IMR-90 (cell line): ENCODE measurements at places on chromosomes 7 and 10. TPM values are rescaled to one million over a fixed set of nuclear protein-coding genes. Genes with fewer than 3 reads are reported as not detected.
A peak's percentile ranks its signal among the peaks of the same experiment; 100 is the strongest.

GRCh38 chr7:44787762-44788161 lies 8.7 kb upstream of the PPIA start:
- no peak for DNase-seq

- DNase-seq: no peak
Observed at GRCh38 chr10:86938260-86938659, 19.2 kb downstream of the MMRN2 start.

DNA sequence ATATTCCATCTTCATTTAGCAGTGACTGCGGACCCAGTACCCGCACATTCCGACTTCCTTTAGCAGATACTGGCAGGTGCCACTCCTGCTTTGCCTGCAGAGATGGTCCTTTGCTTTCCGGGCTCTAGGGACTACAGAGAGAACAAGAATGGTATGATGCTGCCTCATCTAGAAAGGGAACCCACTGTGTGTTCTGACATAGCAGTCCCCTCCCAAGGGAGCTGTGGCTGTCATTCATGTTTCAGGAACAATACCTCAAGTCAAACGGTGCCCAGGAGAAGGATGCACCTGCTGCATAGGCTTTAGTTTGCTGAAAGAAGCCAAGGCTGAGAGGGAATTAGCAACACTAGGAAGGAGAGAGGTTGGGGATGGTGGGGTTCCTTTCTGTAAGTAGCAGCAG lies 15.9 kb upstream of the TMEM72 start:
- no peak for DNase-seq

- DNase-seq: no peak
Observed at GRCh38 chr7:4815121-4815520, 39.7 kb downstream of the AP5Z1 start.

GRCh38 chr10:80154978-80155695 lies 22.6 kb downstream of the PLAC9 start:
- peak; percentile 96 for DNase-seq

DNA sequence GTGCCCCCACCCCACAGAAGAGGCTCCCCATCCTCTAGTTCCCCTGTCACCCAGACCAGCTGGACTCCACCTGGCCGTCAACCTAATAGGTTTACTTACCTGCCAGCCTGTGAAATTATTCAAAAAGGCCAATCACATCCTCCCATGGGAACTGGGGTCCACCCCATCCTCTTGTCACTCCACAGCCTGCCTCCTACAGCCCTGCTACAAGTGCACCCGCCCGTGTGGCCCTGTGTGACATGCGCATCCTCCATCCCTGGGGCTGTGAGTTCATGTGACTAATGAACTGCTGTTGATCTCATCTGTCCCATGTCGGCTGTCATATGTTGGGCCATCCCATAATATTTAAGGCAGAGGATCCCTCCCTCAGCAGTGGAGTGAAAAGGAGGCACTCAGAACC lies 39.4 kb downstream of the AOC1 start:
- DNase-seq: no peak

GRCh38 chr7:123319911-123320310 lies 120.1 kb upstream of the SLC13A1 start:
- no peak for DNase-seq

The CFAP43 gene
- total RNA-seq: under 0.01 TPM in 1 of 2 replicates, not detected in the other

The AGK gene
- 37.3 and 37.5 TPM in 2 replicates for total RNA-seq

The SPDYE11 gene
- not detected in 2 replicates for total RNA-seq

DNA sequence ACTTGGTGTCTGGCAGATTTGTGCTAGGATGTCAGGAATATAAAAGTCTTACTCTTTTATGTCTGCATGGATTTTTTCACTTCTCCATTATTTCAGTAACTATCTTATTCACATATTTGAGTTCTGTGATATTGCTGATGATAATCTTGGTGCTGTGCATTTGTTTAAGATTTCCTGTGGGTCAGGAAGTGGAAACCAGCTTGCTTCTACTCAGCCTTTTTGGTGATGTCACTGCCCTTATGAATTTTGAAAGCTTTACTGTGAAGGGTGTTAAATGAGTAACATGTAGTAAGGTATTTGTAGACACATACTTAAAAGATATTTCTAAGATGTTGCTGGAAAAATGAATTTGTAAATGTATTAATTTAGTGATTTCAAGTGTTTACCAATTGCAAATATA lies 69.5 kb upstream of the VOPP1 start:
- DNase-seq: no peak

- no peak for DNase-seq
Observed at GRCh38 chr10:48501226-48501625, 103.6 kb downstream of the ARHGAP22 start.

- no peak for DNase-seq
Observed at GRCh38 chr10:79191951-79192676, 123.3 kb downstream of the ZMIZ1 start.

The NPSR1 gene
- total RNA-seq: not detected in 2 replicates

DNA sequence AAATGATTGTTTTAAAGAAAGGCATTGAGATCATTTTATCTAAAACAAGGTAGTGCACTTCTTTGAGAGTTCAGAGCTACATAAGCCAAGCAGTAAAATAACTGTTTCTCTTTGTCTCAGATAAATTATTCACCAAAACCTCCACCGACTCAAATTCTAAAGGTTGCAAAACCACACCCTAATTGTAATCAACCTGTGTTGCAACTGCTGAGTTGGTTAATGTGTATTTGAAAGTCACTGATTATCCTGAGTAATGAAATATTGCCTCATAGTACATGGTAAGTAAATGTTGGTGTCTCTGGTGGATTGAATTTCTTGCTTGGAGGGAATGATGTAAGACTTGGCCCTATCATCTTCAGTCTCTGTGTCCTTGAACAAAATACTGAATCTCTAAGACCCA lies 35.9 kb upstream of the CYP2C9 start:
- no peak for DNase-seq

GRCh38 chr7:151244841-151245346 lies 3.6 kb downstream of the SMARCD3 start:
- no peak for DNase-seq

DNA sequence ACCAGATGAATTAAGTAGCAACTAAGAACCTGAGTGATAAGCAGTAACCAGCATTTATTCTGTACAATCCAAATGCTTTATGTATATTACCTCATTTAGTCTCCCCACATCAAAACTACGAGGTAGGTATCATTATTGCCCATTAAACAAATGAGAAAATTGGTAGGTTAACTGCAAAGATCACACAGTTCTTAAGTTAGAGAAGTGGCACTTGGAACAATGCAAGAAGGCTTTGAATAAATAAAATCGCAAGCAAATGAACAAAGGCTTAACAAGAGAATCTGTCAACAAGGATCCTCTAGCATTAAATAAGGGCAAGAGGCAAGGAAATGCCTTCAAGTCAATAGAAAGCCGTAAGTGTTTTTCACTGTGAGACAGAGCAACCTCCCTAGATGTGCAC lies 70.2 kb downstream of the USP6NL start:
- no peak for DNase-seq

DNA sequence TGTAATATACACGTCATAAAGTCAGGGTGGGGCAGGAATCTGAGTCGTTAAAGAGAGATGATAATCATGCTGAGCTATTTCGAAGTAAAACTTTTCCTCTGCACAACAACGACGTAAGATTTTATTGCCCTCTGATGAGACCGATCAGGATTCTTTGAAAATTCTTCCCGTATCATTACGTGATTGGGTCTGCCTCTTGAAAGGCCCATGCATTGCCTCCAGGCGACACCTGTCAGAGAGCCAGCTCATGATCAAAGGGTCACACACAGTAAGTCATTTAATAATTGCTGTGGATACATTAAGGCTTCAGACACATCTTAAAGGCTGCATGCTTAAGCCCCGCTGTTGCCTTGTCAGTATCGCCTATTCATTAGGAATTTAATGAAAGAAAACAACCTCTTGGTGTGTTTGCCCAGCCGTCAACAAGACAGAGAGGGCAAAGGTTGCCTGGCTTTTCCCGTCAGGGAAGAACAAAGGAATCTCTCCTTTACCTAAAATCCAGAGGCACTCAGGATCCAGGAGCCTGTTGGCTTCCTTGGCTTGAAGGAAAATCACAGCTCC lies 189.0 kb upstream of the SH2B2 start:
- peak; percentile 14 for DNase-seq

- DNase-seq: peak; percentile 52
Observed at GRCh38 chr7:1175967-1176851, 16.2 kb upstream of the ZFAND2A start.

The PIK3AP1 gene
- total RNA-seq: under 0.01 and 0.28 TPM in 2 replicates

DNA sequence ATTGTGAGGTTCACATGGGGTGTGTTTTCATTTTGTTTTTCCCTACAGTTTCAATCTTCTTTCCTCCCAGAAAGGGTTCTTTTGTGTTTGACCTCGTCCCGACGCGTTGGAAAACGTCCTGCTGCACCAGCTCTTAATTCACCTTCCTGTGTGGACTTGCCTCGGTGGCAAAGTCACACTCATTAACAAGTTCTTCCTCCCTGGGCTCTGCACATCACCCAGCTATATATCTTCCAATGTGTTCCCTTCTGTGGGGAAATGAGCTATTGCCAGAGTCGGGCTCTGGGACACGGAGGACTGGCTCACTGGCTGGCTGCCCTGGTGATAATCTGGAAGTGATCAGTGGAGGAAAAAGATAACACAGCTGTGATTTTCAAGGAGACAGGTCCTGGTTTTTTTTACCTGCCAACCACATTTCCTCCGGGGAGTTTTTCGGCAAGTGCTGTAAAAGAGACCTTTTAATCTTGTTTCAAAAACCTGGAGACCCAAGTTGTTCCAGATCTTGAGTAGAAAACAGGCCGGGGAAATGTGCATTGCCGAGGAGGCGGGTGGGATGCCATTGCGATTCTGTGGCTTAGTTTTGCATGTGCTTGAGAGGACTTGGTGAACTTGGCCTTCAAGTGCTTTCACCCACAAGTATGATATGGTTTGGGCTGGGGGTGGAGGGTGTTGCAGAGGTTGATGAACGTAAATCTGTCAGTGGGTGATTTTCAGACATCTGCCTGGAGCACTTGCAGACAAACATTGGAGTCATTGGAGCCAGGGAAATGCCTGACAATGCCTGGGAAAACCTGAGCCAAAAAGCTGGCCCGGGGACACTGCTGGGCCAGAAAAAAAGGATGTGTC lies 96.5 kb upstream of the CREB5 start:
- peak; percentile 87 for DNase-seq

- DNase-seq: no peak
Observed at GRCh38 chr7:71184136-71184535, 52.2 kb downstream of the GALNT17 start.

DNA sequence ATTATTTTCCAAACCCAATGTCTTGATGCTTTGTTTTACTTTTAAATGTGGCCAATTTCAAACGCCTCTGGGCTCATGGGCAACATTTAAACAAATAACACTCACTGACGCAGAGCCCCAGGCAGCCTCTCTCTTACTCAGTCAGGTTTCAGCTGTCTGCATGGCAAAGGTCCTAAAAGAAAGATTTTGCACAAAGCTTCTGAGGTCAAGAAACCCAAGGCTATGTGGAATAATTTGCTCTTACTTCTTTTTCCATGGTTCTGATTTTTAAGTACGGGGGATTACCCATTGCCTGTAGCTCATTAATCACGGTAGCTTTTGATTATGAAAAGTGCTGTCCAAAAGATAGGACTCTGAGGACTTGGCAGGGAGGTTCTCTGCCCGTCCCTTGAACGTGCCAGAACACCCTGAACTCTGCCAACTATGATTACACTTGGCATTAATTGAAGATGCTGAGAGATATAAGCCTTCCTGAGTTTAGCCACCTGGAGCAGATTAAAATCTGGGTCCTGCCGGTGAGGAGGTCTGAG lies 14.1 kb upstream of the MSRB2 start:
- DNase-seq: peak; percentile 3

The HPS1 gene
- total RNA-seq: 14.0 and 15.8 TPM in 2 replicates

The FAM25A gene
- not detected in 2 replicates for total RNA-seq

- DNase-seq: no peak
Observed at GRCh38 chr7:92276460-92276864, 30.7 kb downstream of the ANKIB1 start.

DNA sequence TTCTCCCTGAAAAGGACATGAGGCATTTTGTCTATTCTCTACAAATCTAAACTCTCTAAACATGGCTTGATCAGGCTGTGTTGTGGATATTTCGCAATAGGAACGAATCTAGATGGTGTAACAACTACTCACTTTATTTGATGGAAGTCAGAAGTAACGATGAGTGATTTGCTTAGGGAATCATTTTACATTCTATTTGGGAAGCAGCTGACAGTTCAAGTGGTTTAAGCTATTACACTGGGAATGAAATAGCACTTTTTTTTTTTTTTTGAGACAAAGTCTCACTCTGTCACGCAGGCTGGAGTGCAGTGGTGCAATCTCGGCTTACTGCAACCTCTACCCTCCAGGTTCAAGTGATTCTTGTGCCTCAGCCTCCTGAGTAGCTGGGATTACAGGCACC lies 44.1 kb downstream of the NPY start:
- no peak for DNase-seq

DNA sequence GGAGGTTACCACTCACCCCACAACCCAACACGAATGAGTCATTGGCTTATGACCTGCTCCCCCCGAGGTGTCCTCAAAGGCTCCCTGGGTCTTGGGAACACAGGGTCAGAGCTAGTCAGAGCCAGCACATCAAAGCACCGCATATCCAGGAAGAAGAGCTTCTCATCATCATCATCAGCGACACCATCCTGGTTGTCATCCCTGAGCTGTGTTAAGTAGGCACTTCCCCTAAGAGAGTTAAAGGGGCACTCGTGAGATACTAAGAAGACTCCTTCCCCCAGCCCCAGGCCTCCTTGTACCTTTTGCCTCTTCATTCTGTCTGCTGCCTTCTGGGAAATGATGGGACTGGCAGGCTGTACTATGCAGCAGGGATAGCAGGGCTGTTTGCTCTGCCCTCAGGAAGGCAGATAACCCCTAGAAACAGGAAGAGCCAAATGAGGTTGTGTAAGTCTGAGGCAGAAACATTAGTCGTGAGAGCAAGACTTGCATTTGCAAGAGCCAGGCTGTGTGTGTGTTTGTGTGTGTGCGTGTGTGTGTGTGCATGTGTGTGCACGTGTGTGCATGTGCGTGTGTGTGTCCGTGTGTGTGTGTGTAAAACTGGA lies 11.1 kb upstream of the CPA1 start:
- DNase-seq: peak; percentile 75
